ENCODE measurements at places on chromosomes 3 and 15.
A peak's percentile ranks its signal among the peaks of the same experiment; 100 is the strongest.

DNA sequence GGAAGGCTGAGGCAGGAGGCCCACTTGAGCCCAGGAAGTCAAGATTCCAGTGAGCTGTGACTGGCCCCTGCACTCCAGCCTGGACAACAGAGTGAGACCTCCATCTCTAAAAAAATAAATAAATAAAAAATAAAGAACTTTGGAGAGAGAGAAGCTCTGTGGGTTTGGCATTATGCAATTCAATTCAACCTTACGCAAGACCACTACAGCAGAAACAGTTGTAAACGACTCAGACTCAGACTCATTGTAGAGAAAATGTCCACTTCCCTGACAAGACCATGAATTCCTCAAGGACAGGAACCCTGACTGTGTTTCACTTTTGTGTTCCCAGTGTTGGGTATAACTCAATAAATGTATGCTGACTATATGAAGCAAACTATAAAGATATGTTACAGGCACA, 90.3 kb upstream of the C3orf80 start:
- DNase-seq, result no peak

GRCh38 chr3:128835096-128835495, 44.3 kb upstream of the ACAD9 start:
- no peak for DNase-seq

- no peak for DNase-seq
Observed at GRCh38 chr3:24401811-24402185, 92.9 kb downstream of the THRB start.

DNA sequence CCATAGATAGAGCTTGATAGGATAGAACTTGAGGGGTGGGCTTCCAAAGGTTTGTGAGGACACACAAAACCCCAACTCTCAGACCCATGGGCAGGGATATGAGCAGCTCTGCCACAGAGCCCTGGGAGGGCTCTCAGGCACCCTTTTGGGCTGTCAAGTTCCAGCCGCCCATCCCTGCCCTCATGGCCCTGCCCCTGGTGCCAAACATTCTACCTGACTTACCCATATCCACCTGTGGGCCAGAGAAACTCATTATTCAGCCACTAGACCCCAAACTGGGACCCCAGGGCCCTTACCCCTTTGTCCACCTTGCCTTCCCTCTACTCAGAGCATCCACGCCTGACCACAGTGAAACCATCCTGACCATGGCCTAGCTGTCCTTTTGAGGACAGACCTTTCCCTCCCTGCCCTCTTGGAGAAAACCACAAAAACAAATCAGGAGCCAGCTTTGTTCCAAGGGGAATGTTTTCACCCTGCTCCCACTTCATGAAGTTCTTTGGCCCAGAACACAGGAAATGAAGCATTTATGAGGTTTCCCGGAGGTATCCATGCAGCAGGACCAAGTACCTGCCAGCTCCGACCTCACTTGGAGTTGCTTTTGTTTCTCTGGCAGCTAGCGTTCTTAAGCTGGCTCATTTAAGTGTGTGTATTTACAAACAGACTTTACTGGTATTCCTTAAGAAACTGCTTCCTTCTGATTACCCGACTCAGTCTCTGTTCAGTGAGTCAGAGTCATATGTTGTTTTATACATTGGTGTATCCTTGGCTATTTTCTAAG, 34.2 kb upstream of the GALNT15 start:
- DNase-seq, result no peak

DNA sequence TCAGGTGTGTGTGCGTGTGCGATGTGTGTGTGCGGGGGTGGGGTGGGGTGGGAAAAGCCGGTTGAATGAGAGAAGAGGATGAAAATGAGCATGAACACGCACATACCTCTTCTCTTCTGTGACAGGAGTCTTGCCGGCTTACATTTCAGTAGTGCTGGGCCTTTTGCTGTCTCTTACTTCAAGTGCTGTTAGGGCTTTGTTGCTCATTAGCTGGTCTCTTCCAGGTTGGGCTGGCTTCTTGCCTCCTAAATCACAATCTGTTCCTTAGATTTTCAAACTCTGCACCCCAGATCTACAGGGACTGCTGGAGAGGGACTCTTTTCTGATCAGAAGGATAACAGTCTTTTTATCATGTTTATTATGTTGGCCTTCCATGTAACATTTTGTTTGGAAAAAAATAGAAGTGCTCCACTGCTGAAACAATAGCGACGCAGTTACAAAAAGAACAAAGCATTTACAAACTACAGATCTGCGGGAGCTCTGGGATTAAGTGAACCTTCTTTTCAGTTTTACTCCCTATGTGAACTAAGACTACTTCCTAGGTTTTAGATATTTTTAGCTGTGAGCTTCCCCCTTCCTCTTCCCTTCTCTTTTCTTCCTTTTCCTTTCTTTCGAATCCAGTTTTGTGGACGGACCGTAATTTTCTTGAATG, 48.5 kb downstream of the USP13 start:
- peak; percentile 84 for DNase-seq

- no peak for DNase-seq
Observed at GRCh38 chr15:40466426-40467260, 4.1 kb upstream of the CHST14 start.
